ENCODE measurements at places on chromosomes 13 and 19.
A peak's percentile ranks its signal among the peaks of the same experiment; 100 is the strongest.

DNA sequence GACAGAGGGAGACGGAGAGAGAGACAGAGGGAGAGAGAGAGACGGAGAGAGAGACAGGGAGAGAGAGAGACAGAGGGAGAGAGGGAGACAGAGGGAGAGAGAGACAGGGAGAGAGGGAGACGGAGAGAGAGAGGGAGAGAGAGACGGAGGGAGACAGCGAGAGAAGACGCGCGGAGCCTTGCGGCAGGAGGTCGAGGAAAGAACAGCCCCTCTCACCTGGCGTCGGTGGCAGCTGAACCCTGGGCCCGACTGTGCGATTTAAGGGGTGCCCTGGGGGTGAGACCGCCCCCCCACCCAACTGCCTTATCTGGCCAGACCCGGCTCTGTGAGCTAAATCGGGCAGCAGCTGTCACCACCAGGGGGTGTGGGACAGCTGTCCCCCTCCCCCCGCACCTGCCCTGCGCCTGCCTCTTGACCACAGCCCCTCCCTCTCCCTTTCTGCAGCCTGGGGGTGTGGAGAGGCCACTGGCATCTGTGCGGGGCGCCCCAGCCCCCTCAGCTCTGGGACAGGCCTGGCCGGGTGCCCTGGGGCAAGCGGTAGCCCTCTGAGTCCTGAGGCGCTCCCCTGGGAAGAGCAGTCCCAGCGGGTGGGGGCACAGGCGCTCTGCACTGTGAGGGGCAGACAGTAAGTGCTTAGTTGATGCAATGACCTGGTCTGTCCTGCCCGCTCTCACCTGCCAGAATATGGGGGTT is 10.8 kb downstream of the JOSD2 start:
- peak; percentile 86 for DNase-seq

- no peak for DNase-seq
These were observed 165.6 kb downstream of the DLEU7 start for GRCh38 chr13:50677687-50678463.

DNA sequence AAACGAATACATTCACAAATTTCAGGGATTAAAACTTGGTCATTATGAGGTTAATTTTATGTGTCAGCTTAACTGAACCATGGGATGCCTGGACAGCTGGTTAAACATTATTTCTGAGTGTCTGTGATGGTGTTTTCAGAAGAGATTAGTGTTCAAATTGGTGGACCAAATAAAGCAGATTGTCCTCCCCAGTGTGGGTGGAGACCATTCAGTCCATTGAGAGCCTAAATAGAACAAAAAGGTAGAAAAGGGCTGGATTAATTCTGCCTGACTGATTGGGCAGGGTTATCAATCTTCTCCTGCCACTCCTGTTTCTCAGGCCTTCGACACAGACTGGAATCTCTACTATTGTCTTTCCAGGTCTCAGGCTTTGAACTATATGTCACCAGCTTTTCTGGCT is 203.8 kb upstream of the SLITRK6 start:
- no peak for DNase-seq

GRCh38 chr13:29509999-29510589 is 85.4 kb downstream of the SLC7A1 start:
- no peak for DNase-seq

- DNase-seq: no peak
These were observed 220.7 kb upstream of the MIR17HG start for GRCh38 chr13:91126806-91127205.

GRCh38 chr19:47063874-47064273 is 15.4 kb upstream of the TMEM160 start:
- DNase-seq: no peak

DNA sequence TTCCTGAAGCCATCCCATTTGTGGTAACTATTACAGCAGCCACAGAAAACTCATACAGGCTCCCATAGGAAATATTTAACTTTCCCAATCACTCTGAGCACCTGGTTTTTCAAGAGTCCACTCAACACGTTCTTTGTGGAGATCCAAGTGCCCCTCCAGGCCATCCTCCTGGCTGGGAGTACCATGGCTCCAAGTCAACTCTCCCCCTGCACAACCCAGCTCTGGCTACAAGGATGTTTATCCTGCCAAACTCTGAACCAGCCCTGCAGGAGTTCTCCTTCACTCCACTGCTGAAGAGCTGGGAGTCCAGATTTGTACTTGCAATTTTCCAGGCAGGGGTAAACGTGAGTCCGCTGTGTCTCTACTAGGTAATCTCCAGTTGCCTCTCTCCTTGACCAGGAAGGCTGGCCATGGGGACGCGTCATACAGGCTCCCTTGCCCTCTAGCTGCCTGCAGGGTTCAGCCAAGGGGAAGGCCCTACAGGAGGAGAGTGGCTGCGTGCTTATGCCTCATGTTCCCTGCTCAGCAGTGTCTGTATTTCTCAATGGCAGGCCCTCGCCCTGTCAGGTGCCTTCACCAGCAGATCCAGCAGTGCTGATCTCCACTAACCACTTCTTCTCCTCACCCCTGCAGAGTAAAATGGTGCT is 29.9 kb upstream of the ARGLU1 start:
- no peak for DNase-seq

DNA sequence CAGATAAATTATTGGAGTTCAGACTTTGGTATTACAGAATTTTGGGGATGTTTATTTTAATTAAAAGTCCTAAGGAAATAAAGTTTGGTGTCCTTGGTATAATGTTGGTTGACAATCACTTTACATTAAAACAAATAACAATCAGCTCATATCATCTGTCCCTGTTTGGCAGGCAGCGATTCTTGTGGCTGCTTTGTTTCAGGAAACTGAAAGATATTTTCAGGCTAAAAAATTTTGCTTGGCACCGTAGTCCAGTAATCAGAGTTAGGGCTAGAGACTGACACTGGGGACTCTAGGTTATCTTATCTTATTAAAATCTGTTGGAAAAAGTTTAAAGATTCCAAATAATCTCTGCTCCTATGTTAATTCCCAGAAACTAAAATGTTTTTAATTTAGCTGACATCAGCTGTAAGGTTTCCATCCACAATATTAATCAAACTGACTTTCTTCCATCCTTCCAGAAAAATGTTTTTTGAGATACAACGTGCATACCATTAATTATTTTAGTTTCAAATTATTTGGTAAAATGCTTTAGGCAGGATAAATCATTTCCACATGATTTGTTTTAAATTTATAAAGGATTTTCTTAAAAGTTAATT is 97.6 kb downstream of the ZIC5 start:
- DNase-seq: no peak

GRCh38 chr19:42140125-42140754 is 8.0 kb upstream of the POU2F2 start:
- DNase-seq: peak; percentile 54

DNA sequence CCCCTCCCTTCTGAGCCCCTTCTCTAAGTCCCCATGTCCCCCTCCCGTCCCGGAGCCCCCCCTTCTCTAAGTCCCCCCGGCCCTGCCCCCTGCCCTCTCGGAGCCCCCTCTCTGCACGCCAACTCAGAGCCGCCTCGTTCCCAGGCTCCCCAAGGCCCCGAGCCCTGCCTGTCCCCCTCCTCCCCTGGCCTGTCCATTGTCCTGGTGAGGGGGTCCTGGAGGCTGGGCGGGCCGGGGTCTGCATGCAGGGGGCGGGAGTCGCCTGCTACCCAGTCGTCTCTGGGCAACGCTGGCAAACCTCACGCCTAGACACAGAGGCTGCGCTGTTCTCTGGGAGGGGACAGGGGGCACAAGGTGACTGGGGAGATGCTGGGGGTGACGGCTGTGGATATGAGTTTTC is 39.2 kb upstream of the SEMA6B start:
- no peak for DNase-seq

DNA sequence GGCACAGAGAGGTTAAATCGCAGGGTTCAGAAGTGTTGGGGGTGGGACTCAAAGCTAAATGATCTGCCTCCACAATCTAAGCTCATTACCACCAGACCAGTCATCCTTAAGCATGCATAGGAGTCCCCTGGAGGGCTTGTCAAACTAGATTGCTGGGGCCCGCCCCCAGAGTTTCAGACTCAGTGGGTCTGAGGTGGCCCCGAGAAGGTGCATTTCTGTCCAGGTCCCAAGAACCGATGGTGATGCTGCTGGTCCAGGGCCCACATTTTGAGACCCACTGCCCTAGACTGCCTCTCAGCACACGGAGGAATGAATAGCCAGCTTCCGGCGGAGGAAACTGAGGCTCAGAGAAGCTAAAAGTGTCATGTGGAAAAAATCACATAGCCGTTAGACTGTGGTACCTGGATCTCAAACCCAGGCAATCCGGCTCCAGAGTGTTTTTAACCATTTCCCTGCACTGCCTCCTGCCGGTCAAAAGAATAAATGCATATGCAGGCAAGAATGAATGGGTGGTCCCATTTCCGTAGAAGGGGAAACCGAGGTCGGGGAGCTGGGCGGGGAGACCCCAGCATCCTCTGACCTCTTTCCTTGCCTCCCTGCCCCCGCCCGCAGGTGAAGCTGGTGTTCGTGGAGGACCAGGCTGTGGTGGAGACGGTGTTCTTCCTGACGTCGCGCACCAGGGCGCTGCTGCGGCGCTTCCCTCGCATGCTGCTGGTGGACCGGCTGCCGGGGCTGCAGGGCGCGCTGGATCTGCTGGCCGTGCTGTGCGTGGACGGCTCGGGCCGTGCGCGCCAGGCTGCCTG is 23.8 kb downstream of the ZSWIM9 start:
- DNase-seq: no peak

DNA sequence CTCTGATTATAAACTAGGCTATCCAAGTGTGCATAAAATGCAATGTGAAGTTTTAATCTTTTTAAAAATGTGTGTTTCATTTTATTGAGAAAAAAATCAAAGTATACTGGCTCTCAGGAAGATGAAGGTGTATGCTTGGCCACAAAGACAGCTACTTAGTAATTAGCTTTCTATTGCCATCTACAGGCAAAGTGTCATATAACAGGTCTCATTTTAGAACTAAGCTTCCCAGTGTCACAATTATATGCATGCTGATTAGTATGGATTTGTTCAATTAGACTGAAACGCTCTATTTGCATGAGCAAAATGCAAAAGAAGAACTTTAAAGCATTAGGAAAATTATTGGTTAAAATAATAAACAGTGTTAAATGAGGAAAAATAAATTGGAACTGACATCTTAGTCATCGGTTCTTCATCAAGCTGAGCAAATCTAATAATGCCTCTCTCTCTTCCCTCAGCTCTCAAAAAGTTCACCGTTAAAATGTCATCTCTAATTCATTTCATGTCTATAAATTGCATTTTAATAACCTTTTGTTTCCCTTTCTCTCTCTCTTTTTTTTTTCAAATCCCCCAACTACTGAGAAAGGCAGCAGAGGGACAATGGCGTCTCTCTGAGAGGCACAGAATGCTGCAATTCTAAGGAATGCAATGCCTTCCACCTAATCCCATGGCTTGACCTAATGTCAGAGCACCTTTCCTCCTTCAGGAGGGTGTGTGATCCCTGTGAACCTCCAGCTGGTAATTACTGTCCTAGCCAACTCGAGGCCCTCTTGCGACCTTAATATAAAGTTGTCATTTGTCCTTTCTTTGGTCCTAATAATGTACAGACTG is 313.1 kb upstream of the MAB21L1 start:
- peak; percentile 3 for DNase-seq

DNA sequence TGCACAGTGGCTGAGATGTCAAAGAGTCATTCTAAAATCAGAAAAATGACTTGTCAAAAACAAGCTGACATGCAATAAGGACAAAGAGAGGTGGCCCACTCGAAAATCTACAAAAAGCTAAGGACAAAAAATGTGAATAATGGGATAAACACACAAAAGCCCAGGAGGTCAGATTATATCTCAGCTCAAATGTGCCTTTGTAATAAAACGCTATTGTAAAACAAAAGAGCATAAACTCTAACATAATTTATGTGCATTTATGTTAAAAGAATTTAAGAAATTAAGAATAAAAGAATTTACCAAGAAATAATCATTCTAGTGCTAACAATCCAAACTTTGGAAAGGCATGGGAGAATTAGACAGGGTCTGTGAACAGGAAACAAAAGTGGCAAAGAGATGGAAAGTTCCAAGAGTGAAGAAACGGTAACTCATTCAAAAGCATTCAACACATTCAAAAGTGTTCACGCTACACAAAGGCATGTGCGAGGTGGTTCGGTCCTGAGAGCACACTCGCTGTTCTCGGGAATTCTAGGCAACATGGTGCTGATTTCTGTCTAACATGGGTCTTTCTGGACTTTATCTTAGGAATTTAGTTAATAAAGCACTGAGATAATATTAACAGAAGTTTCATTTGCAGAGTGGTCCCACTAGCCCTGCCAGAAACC is 197.7 kb downstream of the KATNAL1 start:
- no peak for DNase-seq

- DNase-seq: no peak
These were observed 11.4 kb upstream of the TCF3 start for GRCh38 chr19:1663852-1664251.

- DNase-seq: peak; percentile 34
These were observed 168.7 kb downstream of the KDM4B start for GRCh38 chr19:5137571-5138124.

DNA sequence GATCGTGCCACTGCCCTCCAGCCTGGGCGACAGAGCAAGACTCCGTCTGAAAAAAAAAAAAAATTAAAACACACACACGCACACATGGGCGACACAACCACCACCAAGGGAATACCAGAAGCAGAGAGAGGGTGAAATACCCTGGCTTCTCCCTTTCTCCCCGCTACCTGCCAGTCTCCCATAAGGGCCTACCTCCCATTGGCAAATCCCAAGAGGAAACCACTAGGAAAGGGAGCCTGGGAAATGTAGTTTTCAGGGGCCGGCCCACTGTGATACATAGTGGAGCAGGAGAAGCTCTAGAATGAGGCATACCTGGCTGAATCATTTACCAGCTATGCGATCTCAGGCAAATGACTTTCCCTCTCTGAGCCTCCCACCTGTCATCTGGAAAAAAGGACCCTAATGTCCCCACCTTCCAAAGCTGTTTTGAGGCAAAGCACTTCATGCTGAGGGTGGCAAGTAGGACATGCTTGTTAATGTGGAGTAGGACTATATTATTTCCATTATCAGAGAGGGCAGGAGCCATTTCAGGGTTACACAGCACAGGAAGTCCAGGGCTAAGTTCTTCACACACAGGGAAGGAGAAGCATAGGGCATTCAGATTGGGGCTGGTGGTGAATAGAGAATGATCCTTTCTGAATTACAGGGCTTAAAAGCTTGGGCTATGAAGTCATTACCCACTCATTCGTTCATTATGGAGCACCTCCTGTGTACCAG is 14.3 kb upstream of the HNRNPUL1 start:
- DNase-seq: no peak

- no peak for DNase-seq
These were observed 71.3 kb upstream of the C13orf46 start for GRCh38 chr13:114045113-114045735.

DNA sequence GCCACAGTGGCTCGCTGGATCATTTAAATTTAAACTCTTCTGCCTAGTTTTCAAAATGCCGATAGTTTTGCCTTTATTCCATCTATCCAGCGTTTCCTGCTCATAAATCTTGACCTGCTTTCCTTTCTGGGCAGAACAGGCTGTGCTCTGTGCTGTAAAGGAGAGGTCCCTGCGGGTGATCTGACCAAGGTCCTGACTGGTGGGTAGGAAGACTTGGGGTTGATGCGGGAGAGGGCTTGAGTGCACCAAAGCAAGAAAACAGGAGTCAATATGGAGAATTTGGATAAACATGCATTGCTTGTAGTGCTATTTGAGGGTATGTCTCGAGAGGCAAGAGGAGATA is 533.6 kb downstream of the MYO16 start:
- DNase-seq: no peak

Measured in K562 (cell line).